Naive thymus-derived CD8-positive, alpha-beta T cell (primary cell): ENCODE measurements at places on chromosomes 11 and 22. TPM values are rescaled to one million over a fixed set of nuclear protein-coding genes. Genes with fewer than 3 reads are reported as not detected.

Gene NECTIN1
- total RNA-seq, result 2.8 TPM

Gene CNGA4
- total RNA-seq, result 1.2 TPM

Gene MYEOV
- not detected for total RNA-seq

Gene SERPING1
- total RNA-seq, result not detected

Gene INCENP
- 28.2 TPM for total RNA-seq

Gene PRG3
- not detected for total RNA-seq

Gene OVCH2
- not detected for total RNA-seq

GRCh38 chr11:112248201-112248600, 12.5 kb downstream of the PLET1 start:
- no peak for DNase-seq
- no peak overlapping the region for H3K4me3 ChIP-seq
- no peaks in the 10 kb centered on the region for H3K4me1 ChIP-seq
- H3K27ac ChIP-seq, result no peak overlapping the region
- H3K36me3 ChIP-seq, result peaks cover 16% of the 10 kb centered on the region
- H3K27me3 ChIP-seq, result no peaks in the 10 kb centered on the region

GRCh38 chr11:12409621-12410005, 32.2 kb downstream of the PARVA start:
- no peak for DNase-seq
- no peak overlapping the region for H3K27ac ChIP-seq
- H3K36me3 ChIP-seq, result no peaks in the 10 kb centered on the region
- H3K4me1 ChIP-seq, result no peaks in the 10 kb centered on the region
- H3K4me3 ChIP-seq, result no peak overlapping the region

- no peak overlapping the region for H3K27ac ChIP-seq
- no peak for DNase-seq
- H3K27me3 ChIP-seq, result peaks cover 3% of the 10 kb centered on the region
- no peak overlapping the region for H3K4me3 ChIP-seq
- no peaks in the 10 kb centered on the region for H3K4me1 ChIP-seq
Measured at GRCh38 chr11:1446623-1447022, 40.0 kb downstream of the MOB2 start.

DNA sequence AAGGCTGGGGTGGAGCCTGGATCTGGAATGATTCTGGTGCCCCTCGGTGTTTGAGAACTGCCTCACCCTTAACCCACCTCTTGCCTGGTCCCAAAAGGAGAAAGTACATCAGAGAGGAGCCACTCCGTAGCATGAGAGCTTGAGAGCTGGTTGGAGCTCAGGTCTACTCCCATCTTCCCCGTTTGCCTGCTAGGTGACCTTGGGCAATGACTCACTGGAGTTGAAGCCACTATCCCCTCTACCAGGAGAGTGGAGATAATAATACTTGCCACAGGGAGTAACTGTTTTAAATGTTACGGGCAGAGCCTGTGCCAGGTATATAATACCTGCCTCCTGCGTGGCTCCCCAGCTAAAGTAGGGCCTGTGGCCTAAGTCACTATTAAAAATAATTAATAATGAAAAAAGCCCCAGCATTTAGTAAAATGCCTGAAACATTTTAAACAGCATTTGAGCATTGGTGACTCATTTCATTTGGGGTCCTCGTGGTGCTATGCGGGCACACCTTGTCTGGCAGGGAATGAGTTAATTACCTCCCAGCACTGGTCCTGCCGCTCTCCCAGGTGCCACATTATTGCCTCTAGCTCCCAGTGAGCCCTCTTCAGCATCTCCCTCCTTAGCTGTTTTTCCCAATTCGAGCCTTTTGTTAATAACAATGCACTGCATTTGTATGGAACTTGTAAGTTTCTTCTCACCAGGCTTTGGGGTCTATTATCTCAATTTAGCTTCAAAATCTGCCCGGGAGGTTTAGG, 22.5 kb downstream of the CYTH4 start:
- H3K27me3 ChIP-seq, result no peaks in the 10 kb centered on the region
- H3K36me3 ChIP-seq, result no peaks in the 10 kb centered on the region
- no peak overlapping the region for H3K4me3 ChIP-seq
- peaks cover 49% of the 10 kb centered on the region for H3K4me1 ChIP-seq

DNA sequence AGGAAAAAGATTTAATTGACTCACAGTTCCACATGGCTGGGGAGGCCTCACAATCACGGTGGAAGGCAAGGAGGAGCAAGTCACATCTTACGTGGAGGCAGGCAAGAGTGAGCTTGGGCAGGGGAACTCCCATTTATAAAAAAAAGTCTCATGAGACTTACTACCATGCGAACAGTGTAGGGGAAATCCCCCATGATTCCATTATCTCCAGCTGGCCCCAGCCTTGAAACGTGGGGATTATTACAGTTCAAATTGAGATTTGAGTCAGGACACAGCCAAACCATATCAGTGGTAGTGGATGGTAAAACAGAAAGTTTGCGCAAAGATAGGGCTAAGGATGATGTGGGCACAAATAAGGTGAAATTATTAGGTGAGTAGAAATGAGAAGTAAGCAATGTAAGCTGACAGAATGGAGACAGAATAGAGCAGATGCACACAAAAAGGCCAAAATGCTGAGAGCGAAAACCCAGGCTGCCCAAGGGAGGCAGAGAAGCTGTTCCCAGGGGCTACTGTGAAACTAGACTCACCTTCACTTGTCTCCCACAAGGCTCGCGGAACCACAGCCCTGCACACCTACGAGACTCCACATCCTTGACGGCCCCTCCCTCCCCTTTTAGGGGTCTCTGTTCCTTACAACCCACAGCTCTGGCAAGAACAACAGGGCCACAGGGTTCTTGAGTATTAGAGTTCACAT, 377.6 kb downstream of the CADM1 start:
- no peaks in the 10 kb centered on the region for H3K36me3 ChIP-seq
- peaks cover 2% of the 10 kb centered on the region for H3K27me3 ChIP-seq
- no peaks in the 10 kb centered on the region for H3K4me1 ChIP-seq
- DNase-seq, result no peak
- no peak overlapping the region for H3K27ac ChIP-seq

DNA sequence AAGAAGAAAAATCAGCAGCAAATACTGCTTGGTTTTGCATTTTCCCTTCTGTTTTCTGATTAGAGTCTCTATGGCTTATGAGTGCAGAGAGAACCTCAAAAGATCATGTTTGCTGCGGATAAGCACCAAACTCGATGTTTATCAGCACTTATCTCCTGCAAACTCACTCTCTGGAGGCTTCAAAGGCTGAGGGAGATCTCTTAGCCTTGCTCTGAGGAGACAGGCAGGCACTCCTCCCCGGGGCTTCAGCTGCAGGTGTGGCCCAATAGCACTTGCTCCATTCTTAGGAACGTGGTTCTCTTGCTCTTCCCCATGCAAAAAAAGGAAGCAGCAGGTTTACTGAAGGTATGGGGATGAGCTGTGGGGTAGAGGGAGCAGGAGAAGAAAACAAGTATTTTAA, 45.1 kb downstream of the FLI1 start:
- peak overlapping the region; percentile 82 for H3K4me3 ChIP-seq
- no peaks in the 10 kb centered on the region for H3K36me3 ChIP-seq
- DNase-seq, result peak; percentile 24
- peaks cover 95% of the 10 kb centered on the region for H3K4me1 ChIP-seq

GRCh38 chr11:61480261-61480993, 28.1 kb upstream of the LRRC10B start:
- peaks cover 6% of the 10 kb centered on the region for H3K4me1 ChIP-seq
- H3K36me3 ChIP-seq, result no peaks in the 10 kb centered on the region
- no peak for DNase-seq

DNA sequence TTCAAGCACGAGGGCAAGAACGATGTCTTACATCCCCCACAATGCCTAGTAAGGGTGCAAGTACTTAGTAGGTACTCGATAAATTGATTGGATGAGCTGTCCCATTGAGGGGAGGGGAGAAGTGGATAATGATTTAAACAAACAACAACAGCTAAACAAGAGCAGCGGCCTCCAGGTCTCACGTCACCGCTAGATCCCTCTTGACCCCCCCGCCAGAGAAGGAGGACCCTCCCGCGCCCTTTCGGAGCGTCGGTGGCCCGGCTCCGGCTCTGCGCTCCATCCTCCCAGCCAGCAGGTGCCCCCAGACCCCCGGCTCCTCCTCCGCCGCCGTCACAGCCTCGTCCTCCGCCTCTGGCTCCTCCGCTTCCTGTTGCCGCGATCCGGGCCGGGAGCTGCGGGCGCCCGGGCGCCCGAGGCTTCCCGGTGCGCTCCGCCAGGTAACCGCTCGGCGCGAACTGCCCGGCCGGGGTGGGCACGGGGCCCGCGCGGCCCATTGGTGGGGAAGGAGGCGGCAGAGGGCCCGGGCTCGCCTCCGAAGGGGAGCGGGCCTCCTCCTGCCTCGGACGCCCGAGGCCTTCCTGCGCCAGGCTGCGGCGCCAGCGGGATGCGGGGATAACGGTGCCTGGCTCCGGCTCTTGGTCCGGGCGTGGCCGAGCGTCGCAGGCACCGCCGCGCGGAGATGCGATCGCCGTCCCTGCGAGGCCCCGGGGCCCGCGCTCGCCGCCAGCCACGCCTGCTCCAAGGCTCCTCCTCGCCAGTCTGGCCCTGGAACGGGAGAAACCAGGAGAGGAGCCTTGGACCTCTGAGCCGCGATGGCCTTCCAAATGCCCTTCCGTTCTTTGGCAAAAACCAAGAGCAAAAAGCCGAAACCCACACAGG, at the start of gene TLCD5:
Gene TLCD5, plus strand, starts transcription at position 368 of the 879 bp plus-strand sequence. CDS start 2,143 bp downstream, outside the sequence.
- no peak for DNase-seq
- H3K27me3 ChIP-seq, result peaks cover 32% of the 10 kb centered on the region
- no peak within 1 kb of the TSS for H3K27ac ChIP-seq
- peaks cover 6% of the 10 kb centered on the region for H3K4me1 ChIP-seq
- no peaks in the 10 kb centered on the region for H3K36me3 ChIP-seq

DNA sequence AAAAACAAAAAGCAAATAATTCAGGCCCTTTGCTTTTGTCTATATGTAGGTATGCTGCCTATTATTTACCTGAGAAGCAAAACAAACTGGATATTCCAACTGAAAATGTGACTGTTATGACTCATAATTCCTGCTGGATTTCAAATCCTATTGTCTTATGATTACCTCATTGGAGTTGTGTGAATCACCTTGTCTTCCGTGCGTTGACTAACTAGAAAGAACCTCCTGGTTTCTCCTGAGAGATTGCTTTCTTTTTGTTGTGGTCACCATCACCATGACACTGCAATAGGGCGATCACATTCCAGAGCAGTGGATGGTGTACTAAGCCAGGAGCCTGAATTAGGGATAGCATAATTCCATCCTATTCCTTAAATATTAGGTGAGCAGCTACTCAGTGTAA, 23.0 kb upstream of the EXPH5 start:
- no peak overlapping the region for H3K4me3 ChIP-seq
- H3K27ac ChIP-seq, result no peak overlapping the region
- no peaks in the 10 kb centered on the region for H3K27me3 ChIP-seq
- DNase-seq, result no peak
- no peaks in the 10 kb centered on the region for H3K4me1 ChIP-seq
